Lung microvascular endothelial cell (primary cell): ENCODE measurements at places on chromosomes 12 and 14. TPM values are rescaled to one million over a fixed set of nuclear protein-coding genes. Genes with fewer than 3 reads are reported as not detected.

GRCh38 chr14:63922696-63923421 is 70.1 kb downstream of the SYNE2 start:
- DNase-seq = peak; percentile 7

DNA sequence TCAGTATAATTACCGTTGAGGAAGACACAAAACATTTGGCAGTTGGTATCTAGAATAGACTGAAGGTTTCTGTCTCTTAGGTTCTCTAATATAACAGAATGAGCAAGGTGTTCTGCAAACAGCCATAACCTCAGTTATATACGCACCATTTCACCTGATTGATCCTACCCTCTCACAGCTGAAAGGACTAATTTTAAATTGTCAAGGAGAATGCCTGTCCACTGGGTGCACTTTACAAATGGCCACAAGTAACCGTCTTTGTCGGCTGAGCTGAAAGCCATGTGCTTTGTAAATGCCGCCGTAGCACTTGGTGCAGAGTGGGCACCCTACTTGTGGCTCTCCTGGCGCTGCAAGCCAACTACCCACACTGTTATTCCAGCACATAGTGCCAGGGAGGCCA is 466.3 kb downstream of the AACS start:
- DNase-seq = no peak

Gene TPPP2
- total RNA-seq = not detected in 2 replicates

- DNase-seq = no peak
Observed at GRCh38 chr12:22252057-22252456, 82.5 kb downstream of the ST8SIA1 start.

DNA sequence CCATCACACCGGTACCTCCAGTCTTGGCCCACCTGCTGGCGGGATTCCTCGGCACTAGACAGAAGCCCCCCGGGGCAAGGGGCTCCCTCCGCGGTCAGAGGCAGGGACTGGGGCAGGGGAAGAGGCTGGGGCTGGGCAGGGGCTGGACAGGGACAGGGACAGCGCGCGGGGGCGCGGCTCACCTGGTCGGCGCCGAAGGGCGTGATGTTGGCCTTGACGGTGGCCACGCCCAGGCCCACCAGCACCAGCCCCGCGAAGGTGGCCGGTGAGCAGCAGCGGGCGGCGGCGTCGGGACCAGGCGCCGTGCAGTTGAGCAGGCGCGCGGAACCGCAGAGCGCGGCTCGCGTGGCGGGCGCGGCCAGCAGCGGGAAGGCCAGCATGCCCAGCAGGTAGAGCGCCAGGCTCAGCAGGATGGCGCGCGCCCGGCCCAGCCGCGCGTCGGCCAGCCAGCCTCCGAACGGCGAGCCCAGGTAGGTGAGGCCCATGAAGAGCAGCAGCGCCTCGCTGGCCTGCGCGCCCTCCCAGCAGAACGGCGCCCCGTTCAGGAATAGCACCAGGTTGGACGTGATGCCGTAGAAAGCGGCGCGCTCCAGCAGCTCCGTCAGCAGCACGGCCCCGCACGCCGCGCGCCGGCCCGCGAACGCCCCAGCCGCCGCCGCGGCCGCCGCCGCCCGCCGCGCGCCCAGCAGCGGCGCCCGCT is 392 bp downstream of the SLC15A4 start:
- no peak for DNase-seq

Gene SLC24A4
- total RNA-seq = under 0.01 TPM in 2 replicates

GRCh38 chr12:120481022-120481767 is 11.6 kb upstream of the SRSF9 start:
- DNase-seq = no peak

Gene RASSF9
- 4.1 and 10.9 TPM in 2 replicates for total RNA-seq

- DNase-seq = peak; percentile 76
Observed at GRCh38 chr14:99537399-99537798, 56.2 kb downstream of the CCNK start.
